Mesenchymal stem cell (in vitro differentiated cells and primary cell): ENCODE measurements at places on chromosomes 6 and 20.

GRCh38 chr6:138545621-138545980 is 46.3 kb upstream of the NHSL1 start:
- peak overlapping the region; percentile 29 for H3K4me3 ChIP-seq
- DNase-seq, result peak; percentile 51
- peak overlapping the region; percentile 95 for H3K27ac ChIP-seq
- H3K27me3 ChIP-seq, result no peaks in the 10 kb centered on the region
- peaks cover 8% of the 10 kb centered on the region for H3K4me1 ChIP-seq
- H3K36me3 ChIP-seq, result no peaks in the 10 kb centered on the region

GRCh38 chr20:45103072-45103471 is 2.1 kb upstream of the KCNS1 start:
- H3K4me3 ChIP-seq, result no peak overlapping the region
- H3K27ac ChIP-seq, result no peak overlapping the region
- peaks cover 50% of the 10 kb centered on the region for H3K27me3 ChIP-seq

DNA sequence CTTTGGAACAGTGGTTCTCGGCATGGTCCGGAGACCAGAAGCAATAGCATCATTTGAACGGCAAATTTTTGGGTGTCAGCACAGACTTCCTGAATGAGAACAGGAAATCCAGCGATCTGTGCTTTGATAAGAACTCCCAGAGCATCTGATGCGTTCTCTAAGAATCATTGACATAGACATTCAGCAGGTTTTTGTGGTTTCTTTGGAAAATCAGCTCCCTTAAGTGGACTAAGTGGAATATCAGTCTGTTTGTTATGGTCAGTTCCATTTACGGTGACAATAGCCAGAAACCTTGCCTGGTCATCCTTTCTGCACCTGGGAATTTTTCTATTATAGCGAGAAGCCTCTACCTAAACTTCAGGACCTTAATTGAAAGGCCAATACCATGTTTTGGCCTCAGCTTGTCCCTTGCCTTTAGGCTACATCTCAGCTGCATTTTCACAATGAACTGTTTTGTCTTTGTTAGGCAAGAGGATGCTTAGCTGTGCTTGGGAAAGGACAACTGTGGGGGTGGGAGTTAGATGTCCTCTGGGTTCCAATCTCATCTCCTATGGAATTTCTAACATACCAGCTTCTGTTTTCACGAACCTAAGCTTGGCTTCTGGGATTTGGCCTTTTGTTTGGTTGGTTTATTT is 299.7 kb downstream of the CDKAL1 start:
- H3K27ac ChIP-seq, result no peak overlapping the region
- DNase-seq, result peak; percentile 77
- H3K27me3 ChIP-seq, result no peaks in the 10 kb centered on the region
- H3K4me3 ChIP-seq, result no peak overlapping the region

DNA sequence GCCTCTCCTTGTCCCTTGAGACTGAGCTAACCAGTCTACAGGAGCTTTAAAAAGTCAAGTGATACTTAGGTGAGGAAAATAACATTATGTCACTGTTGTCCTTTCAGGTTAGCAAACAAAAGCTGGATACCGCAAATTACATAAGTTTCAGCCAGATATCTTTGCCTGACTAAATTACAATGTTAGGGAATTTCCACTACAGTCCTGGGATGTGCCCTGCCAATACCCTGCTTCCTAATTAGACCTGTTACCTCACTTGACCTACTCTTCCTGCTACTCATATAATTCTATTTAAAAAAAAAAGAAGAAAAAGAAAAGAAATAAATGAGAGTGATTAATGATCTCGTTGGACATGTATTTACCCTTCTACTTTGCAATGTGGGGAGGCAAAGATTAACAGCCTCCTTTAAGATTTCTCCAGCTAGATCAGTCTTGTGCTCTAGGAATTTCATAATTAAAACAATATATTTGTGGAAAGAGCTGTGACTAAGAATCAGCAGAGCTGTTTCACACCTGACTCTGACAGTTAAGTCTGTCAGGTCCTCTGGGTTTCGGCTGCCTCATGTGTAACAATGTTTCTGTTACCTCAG is 318.9 kb downstream of the HDGFL1 start:
- H3K4me1 ChIP-seq, result peaks cover 2% of the 10 kb centered on the region
- no peak overlapping the region for H3K4me3 ChIP-seq
- DNase-seq, result peak; percentile 21

GRCh38 chr6:111748231-111748647 is 125.0 kb downstream of the FYN start:
- no peak for DNase-seq
- H3K4me3 ChIP-seq, result no peak overlapping the region
- no peaks in the 10 kb centered on the region for H3K27me3 ChIP-seq
- peaks cover 4% of the 10 kb centered on the region for H3K4me1 ChIP-seq
- H3K27ac ChIP-seq, result no peak overlapping the region
